ENCODE measurements at places on chromosomes 11 and 22.

- DNase-seq = no peak
These were observed 35.3 kb downstream of the C11orf65 start for GRCh38 chr11:108431997-108432396.

GRCh38 chr11:36367806-36368680, 72.0 kb downstream of the PRR5L start:
- no peak for DNase-seq

- no peak for DNase-seq
These were observed 59.1 kb downstream of the NUP98 start for GRCh38 chr11:3738241-3738640.

GRCh38 chr11:44532809-44533208, 32.7 kb upstream of the CD82 start:
- DNase-seq = no peak

- no peak for DNase-seq
These were observed 8.8 kb upstream of the MB start for GRCh38 chr22:35625763-35626432.

- no peak for DNase-seq
These were observed 65.1 kb upstream of the YPEL1 start for GRCh38 chr22:21800552-21801303.

DNA sequence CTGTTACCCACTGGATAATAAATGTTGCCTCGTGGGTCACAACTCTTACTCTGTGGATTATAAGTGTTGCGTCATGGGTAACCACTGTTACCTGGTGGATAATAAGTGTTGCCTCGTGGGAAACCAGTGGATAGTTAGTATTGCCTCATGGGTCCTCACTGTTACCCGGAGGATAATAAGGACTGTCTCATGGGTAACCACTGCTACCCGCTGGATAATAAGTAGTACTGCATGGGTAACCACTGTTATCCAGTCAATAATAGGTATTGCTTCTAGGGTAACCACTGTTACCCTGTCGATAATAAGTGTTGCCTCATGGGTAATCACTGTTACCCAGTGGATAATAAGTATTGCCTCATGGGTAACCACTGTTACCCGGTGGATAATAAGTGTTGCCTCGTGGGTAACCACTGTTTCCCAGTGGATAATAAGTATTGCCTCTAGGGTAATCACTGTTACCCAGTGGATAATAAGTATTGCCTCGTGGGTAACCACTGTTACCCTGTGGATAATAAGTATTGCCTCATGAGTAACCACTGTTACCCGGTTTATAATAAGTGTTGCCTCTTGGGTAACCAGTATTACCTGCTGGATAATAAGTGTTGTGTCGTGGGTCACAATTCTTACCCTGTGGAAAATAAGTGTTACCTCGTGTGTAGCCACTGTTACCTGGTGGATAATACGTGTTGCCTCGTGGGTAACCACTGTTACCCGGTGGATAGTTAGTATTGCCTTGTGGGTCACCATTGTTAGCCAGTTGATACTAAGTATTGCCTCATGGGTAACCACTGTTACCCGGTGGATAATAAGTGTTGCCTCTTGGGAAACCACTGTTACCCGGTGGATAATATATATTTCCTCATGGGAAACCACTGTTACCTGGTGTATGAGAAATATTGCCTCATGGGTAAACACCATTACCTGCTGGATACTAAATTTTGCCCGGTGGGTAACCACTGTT, 15.7 kb upstream of the NXPE4 start:
- DNase-seq = no peak

- DNase-seq = no peak
These were observed 33.6 kb downstream of the ASRGL1 start for GRCh38 chr11:62370743-62371440.

DNA sequence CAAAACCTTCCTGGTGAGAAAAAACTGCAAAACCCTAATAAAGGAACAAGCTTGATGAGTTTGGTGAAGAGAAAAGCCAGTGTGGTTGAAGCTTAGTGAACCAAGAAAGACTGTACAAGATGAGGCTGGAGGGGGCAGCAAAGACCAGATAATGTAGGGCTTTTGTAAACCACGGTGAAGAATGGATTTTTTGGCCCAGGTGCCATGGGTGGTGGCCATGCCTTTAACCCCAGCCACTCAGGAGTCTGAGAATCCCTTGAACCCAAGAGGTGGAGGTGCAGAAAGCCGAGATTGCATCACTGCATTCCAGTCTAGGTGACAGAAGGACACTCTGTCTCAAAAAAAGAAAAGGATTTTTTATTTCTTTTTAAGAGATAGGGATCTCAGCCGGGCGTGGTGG, 5.0 kb upstream of the ZDHHC5 start:
- DNase-seq = no peak

GRCh38 chr22:38487946-38488345, 18.2 kb downstream of the DDX17 start:
- DNase-seq = no peak

DNA sequence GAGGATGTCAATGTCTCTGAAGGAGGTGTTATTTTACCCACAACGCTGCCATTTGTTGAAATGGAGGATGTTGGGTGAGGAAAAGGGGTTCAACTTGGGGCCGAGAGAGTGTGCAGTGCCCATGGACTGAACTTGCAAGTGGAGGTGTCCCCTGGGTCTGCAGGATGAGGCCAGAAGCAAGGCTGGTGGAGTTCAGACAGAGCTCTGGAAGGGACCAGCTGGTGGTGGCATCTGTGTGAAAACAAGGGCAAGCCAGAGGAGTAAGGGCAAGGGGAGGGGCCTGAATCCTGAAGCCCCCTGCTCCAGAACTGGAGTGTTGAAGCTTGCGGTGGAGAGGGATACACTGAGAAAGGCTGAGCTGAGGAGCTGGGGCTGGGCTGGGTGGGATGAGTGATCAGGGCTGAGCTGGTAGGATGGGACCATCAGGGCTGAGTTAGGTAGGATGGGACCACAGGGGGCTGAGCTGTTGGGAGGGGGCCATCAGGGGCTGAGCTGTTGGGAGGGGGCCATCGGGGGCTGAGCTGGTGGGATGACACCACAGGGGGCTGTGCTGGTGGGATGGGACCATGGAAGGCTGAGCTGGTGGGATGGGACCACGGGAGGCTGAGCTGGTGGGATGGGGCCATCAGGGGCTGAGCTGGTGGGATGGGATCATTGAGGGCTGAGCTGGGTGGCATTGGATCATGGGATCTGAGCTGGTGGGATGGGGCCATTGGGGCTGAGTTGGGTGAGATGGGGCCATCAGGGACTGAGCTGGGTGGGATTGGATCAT, 13.4 kb upstream of the CTSD start:
- DNase-seq = no peak

DNA sequence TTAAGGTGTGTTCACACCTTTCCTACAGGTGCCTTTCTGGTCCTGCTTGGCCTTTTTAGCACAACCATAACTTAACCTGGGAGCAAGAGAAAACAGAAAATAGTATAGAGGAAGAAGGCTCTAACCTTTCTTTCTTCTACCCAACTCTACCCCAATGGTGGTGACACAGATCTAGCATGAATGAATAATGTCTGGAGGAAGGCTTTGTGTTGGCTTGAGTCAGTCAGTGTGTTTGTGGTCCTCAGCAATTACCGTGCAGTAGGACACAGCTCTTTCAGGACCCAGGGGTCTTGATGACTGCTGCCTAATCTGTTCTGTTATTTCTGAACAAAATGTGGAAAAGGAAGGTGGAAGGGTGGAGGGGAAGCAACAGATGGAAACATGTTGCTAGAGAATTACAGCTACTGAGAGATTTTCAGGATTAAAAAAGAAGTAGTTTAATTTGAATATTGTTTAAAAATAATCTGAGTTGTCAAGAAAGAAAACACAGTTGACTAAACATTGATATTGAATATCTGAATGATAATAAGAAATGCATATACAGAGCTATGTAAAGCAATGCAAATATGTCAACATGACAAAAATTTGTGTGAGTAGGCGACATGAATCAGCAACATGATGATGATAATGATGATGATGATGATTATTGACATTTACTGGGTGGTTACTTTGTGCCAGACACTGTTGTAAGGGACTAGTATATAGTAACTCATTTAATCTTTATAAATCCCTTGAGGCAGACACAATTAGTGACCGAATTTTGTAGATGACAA, 55.3 kb downstream of the AASDHPPT start:
- no peak for DNase-seq

Measured in T1000 (cell line).